ENCODE measurements at places on chromosomes 5 and 9.

DNA sequence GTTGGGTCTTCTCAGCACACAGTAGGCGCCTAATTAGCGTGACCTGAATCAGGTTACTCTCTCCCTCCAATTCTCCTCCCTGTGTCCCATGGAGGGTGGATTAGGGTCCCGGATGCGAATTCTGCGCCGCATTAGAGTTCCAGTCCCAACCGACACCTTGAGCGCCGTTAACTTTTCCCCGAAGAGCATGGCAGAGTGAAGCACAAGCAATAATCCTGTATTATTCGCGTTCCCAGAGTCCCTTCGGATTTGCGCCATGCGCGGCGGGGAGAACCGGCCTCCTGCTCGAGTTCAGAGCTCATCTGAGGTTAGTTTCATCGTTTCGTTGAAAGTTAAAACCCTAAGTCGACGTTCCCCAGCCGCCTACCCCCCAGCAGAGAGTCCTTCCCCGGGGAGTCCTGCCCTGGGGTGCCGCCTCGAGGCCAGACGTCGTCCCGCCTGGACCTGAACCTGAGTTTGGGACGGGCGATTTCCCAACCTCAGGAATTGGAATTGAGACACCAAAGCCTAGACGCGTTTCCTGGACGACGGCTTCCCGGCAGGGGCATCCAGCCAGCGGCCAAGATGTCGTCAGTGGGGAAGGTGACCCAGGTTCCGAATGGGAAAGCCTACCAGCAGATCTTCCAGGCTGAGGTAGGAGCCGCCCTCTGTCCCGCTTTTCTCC, at the start of gene CCDC180:
Gene CCDC180 (plus strand): TSS at position 160 of the 664 bp plus-strand sequence. CDS start 405 bp downstream, at position 565.
- DNase-seq: no peak

DNA sequence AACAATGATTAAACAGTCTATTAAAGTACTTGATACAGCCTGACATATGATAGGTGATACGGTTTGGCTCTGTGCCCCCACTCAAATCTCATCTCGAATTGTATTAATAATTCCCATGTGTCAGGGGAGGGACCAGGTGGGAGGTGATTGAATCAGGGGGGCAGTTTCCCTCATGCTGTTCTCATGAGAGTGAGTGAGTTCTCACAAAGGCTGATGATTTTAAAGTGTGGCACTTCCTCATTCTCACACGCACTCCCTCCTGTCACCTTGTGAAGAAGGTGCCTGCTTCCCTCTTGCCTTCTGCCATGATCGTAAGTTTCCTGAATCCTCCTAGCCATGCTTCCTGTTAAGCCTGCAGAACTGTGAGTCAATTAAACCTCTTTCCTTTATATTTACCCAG, 40.1 kb upstream of the TARS1 start:
- DNase-seq: no peak

- no peak for DNase-seq
These were observed 218.2 kb upstream of the ADAMTSL1 start for GRCh38 chr9:18255747-18256146.

DNA sequence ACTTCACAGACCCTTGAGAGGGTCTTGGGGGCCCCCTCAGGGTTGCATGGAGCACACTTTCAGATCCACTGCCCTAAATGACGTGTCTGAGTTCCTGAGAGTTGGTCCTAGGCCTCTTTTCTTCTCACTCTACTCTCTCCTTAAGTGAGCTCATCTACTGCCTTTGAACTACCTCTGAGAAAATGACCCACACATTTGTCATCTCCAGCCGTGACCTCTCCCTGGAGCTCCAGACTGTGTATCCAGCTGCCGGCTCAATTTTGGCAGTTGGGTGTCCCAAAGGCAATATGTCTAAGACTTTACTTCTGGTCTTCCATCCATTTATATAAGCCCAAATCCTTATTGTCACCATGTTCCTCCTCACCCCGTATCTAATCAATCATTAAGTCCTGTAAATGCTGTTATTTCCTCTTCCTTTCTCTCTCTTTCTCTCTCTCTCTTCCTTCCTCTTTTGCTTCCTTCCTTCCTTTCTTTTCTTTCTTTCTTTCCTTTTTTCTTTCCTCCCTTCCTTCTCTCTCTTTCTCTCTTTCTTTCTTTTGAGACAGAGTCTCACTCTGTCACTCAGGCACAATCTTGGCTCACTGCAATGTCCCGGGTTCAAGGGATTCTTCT, 51.2 kb upstream of the HSPA9 start:
- DNase-seq: no peak

DNA sequence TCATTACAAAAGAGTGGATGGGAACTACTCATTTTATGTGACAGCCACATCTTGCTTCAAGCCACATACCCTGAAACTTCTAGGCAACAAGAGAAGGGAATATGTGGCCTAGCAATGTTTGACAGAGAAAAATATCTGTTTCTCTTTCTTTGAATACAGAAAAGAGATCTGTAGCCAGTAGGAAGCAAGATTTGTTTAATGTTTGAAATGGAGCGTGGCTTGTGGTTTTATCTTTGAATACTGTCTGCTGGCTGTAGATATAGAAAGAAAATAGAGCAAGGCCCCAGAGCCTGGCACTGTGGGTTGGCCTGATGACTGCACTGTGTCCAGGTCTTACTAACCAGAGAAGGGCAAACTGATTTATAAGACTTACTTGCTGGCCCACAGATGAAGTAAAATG, 133.8 kb downstream of the ARHGEF28 start:
- DNase-seq: no peak

- no peak for DNase-seq
These were observed 21.7 kb upstream of the ADAM19 start for GRCh38 chr5:157597277-157597676.

Measured in NCI-H460 (cell line).